ENCODE measurements at places on chromosomes 4 and X.

- DNase-seq: no peak
Measured at GRCh38 chr4:74755486-74755885, 38.8 kb downstream of the BTC start.

DNA sequence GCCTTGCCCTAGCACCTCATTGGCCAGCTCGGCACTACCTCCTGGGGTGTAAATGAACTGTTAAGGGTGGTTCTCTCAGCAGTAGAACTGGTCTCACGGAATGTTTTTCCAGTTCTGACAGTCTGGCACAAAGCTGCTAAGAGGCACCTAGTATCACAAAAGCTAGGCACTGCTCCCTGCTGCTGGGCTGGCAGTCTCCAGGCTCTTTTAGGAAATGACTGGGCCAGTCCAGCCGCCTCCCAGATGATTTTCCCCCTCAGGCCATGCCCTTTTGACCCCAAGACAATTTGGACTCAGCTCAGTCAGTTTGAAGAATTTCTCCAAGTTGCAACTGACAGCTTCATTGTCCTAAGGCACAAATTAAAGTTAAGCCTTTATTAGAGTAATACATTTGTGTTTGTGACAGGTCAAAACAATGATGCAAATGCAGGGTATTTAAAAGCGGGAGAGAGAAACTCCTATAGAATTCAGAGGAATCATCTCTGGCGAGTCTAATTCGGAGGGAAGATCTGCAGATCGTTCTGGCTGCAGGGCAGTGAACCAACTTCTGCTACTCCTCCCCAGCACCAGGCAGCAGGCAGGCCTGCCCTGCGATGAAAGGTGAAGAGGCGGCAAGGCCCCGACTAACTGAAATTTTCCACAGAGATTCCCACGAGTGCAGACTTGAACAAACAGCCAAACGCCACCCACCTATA lies 7.9 kb downstream of the FRMD7 start:
- no peak for DNase-seq

- DNase-seq: no peak
Measured at GRCh38 chrX:132444936-132445335, 43.9 kb downstream of the MBNL3 start.

DNA sequence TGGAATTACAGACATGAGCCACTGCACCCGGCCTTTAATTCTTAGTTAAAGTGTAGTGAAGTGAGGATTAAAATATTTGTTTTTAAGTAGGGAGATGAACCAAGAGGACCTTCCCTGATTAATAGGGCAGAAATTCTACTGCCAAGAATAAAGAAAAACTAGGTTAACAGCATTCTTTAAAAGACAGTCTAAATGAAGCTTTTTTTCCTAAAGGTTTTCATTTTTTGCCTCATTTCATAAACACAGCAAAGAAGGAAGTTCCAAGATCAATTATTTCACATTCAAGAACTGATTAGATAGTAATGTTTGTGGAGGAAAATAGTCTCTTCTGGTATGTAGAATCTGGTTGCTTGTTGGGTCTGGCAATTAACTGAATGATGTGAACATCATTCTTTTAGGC lies 112.1 kb upstream of the ARSJ start:
- no peak for DNase-seq

DNA sequence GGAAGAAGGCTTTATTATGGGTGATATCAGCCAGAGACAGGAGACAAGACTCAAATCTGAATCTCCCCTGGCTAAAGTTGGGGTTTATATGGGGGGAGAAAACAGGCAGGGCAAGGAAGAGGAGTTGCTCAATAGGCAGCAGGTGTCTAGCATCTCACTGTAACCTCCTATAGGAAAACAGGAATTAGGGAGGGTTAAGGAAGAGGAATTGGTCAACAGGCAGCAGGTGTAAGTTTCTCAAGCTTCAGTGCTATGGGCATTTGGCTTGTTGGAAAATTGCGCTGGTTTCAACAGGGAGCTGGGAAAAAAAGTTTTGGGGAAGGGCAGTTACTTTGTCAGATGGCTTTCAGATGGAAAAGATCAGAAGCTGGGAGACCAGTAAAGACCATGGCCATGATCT lies 206.4 kb downstream of the NWD2 start:
- DNase-seq: no peak

DNA sequence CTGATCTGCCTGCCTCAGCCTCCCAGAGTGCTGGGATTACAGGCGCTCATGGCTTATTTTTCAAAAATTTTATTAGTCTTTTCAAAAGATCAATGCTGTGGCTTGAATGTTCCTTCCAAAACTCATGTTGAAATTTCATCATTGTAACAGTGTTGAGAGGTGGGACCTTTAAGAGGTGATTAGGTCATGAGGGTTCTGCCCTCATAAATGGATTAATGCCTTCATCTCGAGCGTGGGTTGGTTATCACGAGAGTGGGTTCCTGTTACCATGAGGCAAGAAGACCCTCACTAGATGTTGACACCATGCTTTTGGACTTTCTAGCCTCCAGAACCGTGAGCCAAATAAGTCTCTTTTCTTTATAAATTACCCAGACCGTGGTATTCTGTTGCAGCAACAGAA lies 30.3 kb downstream of the EIF2S3 start:
- no peak for DNase-seq

- no peak for DNase-seq
Measured at GRCh38 chrX:109840585-109840984, 107.5 kb upstream of the ACSL4 start.

DNA sequence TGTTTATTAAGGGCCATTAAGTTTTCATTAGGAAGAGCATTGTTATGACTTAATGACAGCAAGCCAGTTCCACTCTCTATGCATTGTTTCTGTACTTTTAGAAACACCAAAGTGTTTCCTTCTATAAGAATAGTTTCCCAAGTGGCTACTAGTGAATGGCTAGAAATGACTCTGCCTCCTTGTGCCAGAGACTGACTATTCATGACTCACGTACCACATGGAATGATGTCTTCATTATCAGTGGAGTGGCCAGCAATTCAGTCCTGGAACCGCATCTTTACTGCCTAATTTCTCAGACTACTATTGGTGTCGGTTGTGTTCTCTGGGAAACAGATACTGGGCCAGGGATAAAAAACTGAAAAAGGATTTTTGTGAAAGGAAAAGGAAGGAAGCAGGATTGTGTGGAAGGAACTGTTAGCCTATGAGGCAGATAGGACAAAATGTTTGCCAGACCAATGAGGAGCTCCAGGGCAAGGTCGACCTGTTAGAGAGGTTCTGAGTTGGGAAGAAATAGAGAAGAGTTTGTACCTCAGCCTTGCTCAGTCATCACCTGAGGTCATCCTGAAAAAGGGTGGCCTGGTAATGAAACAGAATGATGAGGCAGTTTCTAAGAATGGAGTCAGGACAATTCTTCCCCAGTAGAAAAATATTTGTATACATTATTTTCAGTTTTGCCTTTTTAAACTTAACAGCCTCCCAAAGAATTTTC lies 218.6 kb downstream of the SPCS3 start:
- no peak for DNase-seq

- no peak for DNase-seq
Measured at GRCh38 chr4:38177641-38178391, 217.6 kb downstream of the PTTG2 start.

- no peak for DNase-seq
Measured at GRCh38 chr4:182829196-182829595, 88.0 kb downstream of the DCTD start.

DNA sequence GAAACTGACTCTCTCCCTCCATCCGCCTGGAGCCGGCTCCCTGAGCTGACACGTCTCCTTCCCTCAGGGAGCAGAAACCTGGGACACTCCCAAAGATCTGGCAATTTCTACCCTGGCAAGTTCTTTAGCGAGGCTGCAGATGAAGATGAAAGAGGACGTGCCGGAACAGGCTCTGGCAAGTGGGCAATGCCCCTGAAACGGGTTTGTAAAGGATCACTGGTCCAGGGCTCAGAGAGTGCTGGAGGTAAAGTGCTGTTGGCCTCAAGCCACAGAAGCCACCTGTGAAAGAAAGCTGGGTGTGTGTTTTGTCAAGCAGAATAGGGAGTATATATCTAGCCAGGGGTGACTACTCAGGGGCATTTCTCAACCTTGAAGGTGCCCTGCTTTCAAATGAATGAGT lies 131.4 kb upstream of the ATP6AP2 start:
- DNase-seq: no peak

- DNase-seq: no peak
Measured at GRCh38 chrX:68868902-68869800, 40.3 kb downstream of the EFNB1 start.

GRCh38 chr4:101169044-101170014 lies 178.0 kb downstream of the PPP3CA start:
- DNase-seq: no peak

DNA sequence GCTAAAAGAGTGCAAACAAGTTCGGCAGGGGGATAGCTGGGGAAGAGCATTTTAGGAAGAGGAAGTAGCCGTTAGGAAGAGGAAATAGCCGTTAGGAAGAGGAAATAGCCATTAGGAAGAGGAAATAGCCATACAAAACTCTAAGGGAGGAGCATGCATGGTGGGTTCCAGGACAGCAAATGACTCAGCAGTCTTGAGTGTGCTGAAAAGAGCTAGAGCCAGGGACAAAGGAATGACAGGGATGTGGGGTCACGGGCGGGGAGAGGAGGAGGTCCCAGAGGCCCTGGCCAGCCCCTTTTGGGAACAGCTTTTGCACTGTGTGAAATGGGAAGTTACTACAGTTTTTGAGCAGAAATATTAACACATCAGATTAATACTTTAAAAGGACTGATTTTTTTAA lies 882.6 kb downstream of the TRIML1 start:
- no peak for DNase-seq

DNA sequence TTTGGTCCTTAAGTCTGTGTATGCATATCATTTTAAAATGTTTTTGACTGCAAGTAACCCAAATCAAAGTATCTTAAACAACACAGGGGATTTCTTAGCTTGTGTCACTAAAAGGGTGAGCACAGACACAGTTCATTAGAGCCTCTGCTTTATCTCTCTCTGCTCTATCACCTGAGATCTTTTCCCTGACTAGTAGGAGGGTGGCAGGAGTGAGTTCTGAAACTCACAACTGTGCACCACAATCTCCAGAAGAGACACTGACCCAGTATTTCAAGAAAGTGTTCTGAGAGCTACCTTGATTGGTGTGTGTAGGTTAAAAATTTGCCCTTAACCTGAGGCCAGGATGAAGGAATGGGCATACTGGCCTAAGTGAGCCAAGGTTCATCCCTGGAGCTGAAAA lies 24.8 kb downstream of the CCSER1 start:
- no peak for DNase-seq

DNA sequence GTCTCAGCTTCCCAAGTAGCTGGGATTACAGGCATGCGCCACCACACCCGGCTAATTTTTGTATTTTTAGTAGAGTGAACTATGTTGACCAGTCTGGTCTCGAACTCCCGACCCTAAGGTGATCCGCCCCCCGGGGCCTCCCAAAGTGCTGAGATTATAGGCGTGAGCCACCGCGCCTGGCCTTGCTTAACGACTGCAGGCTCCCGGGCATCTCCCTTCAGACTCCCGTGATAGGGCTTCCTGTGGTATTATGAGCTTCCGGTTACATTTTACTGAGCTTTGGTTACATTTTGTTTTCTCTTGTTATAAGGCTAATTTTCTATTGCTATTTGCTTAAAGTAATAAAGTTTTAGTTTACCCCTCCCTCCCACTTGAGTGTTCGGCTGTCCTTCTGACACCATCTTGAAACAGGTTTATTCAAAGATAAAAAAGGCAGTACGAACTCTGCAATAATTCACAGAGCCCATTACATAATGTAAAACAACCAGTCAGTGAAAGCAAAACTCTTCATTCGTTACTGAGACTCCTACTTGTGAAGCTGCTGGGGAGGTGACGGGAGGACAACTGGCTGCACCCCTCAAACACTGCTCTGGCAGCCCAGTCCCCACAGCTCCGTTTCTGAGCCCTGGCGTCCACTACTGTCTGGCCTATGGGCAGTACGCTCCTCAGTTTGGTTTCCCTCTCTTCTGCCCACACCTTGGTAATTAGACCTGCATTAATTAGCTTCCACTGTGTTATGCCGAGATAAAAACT lies 795.7 kb upstream of the SLIT2 start:
- no peak for DNase-seq

- DNase-seq: no peak
Measured at GRCh38 chrX:116417968-116418367, 18.4 kb upstream of the SLC6A14 start.

GRCh38 chrX:153032397-153033118 lies 23.7 kb upstream of the PNMA3 start:
- DNase-seq: peak; percentile 28

DNA sequence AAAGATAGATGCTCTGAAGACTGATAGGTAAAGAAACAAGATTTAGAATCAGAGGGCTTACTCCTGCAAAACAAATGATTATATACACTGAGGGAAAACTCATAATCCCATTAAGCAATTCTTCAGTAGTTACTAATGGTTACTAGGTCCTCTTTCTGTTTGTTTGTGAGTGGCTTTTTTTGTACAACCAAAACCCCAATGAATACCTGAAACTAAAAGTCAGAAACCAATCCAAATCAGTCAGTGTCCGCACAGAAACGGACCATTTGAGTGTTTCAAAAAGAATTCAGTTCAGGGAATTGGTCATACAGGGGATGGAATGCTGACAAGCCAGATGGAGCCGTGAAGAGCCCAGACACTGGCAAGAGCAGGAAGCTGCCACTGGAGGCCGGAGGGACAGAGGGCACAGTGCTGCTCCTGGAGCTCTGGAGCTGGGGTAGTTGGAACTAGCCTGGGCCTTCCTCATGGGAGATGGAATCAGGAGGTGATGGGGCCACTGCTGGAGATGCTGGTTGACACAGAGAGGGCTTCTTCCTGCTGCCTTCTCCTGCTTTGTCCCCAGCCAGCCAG lies 31.9 kb downstream of the SETD7 start:
- no peak for DNase-seq

DNA sequence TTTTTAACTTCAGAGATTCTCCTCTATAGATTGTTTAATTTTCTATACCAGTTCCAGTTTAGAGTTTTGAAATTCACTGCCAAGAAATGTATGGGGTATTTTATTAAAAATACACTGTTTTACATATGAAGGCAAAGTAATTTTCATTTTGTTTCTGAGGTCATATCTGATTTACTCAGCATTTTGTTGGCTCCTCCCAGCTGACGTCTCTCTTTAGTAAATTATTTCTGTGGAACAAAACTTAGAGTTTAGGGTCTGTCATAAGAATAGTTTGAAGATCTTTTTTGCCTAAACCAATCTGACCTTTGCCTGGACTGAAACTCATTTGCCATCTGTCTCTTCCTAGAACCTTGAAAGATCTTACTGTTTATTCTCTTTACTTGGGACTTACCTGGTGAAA lies 16.9 kb downstream of the FNIP2 start:
- DNase-seq: no peak
